ENCODE measurements at places on chromosomes 2 and 18.
A peak's percentile ranks its signal among the peaks of the same experiment; 100 is the strongest.

- DNase-seq, result peak; percentile 4
These were observed 110.1 kb downstream of the BAZ2B start for GRCh38 chr2:159506202-159506601.

DNA sequence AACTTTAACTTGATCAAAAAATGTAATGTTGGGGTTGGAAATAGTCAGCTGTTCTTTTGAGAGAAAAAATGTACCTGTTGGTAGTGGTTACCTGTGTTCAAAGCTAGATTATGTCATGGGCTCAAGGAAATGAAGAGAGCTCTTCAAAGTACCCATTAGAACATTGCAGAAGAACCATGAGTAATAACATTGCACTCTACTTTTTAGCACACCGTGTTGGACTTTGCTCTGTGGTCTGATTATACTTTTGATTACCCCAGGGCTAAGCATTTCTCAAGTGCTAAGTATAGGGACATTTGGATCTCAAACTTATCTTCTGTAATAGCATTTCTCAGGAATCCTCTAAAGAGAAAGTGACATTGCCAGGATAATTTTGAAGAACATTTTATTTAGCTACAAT is 1122.8 kb upstream of the CELF4 start:
- DNase-seq, result no peak

GRCh38 chr18:68178921-68179320 is 536.0 kb downstream of the TMX3 start:
- DNase-seq, result no peak

DNA sequence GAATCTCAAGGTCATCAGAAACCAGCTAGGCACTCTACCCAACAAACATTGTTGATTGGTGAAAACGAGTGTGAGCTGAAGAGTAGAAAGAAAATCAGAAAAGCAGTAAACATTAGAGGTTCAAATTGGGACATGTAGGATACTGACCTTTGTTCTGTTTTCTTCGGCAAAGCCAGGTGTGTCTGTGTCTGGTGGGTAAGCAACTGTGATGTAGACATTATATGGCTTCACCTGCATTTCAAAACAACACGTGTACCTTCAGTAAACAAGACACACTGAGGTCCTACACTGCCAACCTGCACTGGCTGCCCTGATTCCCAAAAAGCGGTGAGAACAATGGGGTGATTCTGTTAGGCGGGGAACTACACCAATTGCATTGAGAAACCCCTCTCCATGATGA is 22.7 kb downstream of the KDSR start:
- no peak for DNase-seq

DNA sequence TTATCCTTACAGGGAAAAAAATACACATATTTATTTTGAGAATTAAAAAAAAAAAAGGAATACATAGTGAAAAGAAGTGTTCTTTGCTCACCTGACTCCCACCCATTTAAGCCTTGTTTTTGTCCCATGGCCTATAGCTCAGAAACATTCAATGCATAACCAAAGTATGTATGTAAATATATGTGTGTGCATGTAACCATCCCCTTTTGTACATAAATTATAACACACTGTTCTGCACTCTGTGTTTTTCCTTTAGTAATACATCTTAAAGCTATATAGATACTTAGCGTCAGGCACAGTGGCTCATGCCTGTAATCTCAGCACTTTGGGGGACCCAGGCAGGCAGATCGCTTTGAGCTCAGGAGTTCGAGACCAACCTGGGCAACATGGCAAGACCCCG is 21.8 kb downstream of the MDH1 start:
- DNase-seq, result no peak

DNA sequence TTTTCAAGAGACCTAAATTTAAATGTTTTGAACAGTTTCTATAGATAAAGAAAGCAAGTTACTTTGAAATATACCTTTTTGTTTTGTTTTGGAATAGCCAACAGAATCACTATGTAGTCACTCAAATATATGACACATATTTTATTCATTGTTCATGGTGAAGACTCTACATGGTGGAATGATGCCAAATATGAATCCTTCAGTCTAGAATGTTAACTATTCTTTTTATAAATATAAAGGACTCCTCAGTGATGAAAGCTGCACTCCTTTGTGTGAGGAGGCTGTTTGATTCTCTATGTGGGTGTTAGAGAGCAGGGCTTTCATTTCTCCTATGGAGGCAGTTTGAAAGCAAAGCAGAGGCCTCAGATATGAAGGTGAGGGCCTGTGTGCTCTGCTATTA is 396.4 kb upstream of the LRRTM1 start:
- no peak for DNase-seq

GRCh38 chr2:60551240-60552077 is 2.0 kb downstream of the BCL11A start:
- peak; percentile 32 for DNase-seq

DNA sequence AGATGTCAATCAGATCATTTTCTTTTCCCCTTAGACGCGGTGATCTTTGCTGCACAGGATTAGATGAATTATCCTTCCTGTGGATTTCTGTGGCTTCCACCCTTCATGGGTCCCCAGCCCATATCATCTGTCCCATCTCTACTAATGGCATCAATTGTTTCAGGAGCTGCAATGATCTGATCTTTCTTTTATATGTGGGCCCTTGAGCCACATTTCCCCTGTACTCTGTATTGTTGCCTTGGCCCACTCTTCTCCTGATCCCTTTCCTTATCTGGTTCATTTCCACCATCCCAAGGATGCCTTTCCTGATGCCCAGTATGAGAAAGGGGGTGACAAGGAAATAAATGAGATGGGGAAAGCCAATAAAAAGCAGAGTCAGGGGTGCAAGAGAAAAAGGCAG is 24.7 kb downstream of the SP140 start:
- DNase-seq, result no peak

- DNase-seq, result no peak
These were observed 70.6 kb downstream of the GDF7 start for GRCh38 chr2:20737505-20737904.

DNA sequence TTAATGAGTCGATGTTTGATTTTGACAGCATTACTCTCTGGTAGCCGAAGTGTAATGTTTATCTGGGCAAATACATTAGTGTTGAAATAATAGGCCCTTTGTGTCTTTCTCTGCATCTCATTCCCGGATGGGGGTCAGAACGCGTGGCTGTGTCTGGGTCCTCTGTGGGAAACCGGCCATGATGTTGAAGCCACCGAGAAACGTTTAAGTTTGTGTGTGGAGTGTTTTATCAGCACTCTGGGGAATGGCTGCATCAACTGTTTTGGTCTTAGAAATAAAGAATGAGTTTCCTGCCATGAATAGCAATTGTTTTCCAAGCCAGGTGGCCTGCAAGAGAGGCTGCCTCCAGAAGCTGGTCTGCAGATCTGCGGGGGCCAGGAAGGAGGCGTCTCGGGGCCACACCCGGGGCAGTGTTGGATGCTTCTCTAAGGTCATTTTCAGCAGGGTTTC is 69.7 kb downstream of the RNF144A start:
- DNase-seq, result no peak

GRCh38 chr2:66853585-66853984 is 418.7 kb downstream of the MEIS1 start:
- DNase-seq, result no peak

DNA sequence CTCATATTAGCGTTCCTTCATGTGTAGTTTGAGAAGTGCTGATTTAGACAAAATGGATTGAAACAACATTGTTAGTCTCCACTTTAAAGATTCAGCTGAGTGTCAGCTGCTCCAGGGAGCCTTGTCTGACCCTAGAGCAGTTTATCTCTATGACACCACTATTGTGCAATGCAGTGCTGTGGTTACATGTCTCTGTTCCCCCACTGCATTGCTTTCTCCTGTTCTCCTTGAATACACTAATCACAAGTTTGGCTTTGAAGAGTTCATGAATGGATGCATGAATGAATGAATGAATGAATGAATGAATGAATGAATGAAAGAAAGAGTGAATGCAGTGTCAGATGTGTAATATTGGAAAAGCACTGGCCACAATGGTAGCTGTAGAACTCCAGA is 38.3 kb downstream of the GCG start:
- DNase-seq, result peak; percentile 93

DNA sequence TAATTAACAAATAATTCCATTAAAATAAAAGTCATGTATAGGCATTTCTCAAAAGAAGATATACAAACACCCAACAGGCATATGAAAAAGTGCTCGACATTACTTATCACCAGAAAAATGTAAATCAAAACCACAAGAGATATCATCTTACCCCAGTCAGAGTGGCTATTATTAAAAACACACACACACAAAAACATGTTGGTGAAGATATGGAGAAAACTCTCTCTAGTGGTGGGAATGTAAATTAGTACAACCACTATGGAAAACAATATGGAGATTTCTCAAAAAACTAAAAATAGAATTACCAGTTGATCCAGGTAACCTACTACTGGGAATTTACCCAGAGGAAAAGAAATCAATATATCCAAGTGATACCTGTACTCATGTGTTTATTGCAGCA is 966.3 kb upstream of the POU3F3 start:
- no peak for DNase-seq

DNA sequence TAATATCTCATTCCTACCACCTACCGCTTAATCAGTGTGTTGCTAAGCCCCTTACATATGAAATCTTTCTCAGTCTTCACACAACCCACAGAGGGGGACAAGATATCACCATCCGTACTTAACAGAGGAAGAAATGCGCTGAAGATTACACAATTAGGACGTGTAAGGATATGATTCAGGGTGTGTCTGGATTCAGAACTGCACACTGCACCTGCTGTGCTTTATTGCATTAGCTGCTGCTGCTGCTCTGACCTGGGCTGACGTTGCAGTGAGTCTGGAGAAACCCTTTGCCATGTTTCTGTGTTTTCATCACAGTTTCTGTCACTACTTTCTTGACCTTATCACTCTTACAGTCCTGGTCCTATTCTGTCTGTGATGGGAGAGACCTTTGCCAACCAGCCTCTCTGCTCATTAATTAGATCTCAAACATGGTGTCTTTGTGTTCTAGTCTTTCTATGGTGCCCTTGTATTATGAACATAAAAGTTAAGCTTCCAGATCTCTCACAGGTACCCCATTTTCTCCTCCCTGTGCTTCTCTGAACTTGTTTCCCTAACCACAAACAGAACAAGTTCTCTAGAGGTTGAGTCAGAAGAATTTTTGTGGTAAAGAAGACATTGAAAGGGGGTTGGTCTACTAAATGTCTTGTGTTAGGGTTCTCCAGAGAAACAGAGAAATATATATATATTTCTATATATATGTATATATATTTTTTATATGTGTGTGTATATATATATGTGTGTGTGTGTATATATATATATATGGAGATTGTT is 92.9 kb upstream of the CYP1B1 start:
- peak; percentile 90 for DNase-seq
